Skeletal muscle cell (primary cell): ENCODE measurements at places on chromosomes 3 and 15.

- DNase-seq, result no peak
Observed at GRCh38 chr3:177348974-177349373, 151.7 kb upstream of the TBL1XR1 start.

GRCh38 chr3:27110020-27110419 is 259.2 kb downstream of the NEK10 start:
- no peak for DNase-seq

DNA sequence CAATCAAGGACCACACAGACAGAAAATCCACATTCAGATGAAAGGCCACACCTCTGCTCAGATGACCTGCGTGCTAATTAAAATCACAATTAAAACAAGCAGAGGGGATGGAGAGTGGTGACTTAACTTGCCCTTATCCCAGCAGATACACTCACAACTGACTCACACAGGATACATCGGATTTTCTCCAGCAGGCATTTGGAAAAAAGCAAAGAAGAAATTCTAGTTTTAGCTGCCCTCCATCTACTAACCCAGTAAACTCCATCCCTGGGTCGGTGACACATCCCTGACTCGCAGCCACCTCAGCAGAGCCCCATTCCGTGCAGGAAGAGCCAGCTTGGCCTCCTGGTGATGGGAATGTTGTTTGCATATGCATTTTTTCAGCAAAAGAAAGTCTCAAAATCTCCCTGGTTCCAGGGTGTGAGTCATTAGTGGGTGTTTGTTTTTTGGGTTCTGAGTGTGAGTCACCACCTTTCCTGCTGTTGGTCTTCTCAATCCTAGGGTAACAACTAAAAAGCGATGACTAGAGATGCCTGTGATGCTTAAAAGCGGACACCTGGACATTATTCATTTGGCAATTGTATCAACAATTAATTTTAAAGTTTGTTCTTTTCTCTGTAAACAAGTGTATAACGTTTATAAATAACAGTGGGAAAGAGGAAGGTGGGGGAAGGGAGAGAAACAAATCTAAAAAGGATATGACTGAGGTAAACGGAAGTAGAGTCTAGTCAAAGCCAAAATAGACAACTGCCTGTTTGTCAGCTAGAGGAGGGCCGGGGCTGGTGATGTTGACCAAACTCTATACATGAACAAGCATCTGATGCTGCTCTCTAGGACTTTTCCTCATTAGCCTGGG is 49.8 kb upstream of the SLC4A7 start:
- peak; percentile 96 for DNase-seq

DNA sequence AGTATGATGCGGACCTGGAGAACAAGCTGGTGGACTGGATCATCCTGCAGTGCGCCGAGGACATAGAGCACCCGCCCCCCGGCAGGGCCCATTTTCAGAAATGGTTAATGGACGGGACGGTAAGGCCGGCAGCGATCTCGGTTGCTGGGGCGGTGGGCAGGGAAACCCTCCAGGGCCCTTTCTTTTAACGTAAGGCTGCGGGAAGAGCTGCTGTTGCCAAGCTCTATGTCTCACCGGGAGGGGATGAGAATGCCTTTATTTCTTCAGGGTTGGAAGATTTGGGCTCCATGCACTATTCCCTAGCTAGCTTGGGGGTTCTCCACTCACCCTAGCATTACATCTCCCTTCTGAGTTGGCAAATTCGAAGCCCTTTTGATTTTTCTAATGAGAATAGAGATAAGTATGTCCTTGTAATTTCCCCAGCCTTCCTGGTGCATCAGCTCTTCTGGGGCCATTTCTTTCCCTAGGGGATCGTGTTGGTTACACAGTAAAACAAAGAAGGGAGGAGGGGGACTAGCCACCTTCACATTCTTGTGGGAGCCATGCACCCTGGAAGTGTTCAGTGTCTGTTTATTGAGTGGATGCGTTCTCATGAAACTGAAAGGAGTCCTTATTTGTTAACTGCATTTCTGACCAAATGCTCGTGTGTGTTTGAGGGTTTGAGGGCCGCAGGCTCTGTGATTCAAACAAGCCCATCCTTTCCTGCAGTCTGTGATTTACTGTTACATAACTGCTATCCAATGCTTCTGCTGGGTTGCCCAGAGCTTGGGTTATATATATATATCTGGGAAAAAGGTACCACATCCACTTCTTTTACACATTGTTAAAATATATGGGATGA is 982 bp downstream of the TAGLN3 start:
- no peak for DNase-seq

GRCh38 chr3:23079976-23080375 is 123.2 kb upstream of the UBE2E2 start:
- no peak for DNase-seq

DNA sequence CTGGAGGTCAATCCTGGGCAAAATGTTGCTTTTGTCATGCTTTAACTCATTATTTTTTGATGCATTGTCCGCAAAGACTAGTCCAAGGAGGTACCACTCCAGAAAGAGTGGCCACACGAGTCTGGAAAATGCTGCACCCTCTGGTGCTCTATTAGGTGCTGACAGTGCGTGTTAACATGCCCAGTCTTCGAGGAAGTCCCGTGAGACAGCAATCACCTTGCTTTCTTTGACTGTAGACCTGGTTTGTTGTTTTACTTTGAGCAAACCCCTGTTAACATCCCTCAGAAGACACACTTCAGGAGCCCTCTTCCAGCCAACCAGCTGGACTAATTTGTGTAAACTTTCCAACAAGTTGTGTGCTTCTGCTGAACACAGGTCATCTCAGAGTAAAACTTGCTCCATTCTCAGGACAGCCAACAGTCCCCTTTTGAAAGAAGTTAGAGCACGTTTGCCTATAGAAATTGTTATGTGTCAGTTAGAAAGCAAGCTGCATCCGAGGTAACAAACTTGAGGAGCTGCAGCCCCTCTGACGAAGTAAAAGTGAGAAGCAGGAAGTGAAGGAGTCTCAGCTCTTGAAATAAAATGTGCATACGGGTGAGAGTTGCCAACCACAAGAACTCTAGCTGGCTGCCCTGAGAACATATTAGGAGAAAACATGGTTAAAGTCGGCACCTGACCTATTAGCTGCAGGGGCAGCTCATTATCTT is 205.0 kb downstream of the LPP start:
- no peak for DNase-seq

- DNase-seq, result peak; percentile 84
Observed at GRCh38 chr3:36648241-36649034, 115.9 kb downstream of the DCLK3 start.

GRCh38 chr3:353191-353739 is 156.7 kb downstream of the CHL1 start:
- no peak for DNase-seq

GRCh38 chr3:107769882-107770281 is 247.1 kb downstream of the BBX start:
- DNase-seq, result no peak

GRCh38 chr3:15528854-15529537 is 7.5 kb upstream of the COLQ start:
- no peak for DNase-seq

DNA sequence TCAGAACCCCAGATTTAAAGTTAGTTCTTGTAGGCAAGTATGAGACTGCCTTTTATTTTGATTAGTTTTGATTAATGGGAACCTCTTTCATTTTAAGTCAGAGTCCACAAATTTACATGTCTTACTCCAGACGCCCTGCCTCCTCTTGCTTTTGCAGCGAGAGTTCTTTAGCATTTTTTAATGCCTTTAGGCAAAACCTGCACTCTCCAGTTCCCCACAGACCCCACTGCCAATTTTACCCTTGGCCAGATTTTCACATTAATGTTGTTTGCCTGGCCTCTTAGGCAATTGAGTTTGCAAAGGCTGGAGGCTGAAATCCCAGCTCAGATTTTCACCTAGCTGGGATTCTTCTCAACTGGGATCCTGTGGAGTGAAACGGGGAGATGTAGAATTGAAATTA is 85.8 kb downstream of the GAP43 start:
- no peak for DNase-seq

DNA sequence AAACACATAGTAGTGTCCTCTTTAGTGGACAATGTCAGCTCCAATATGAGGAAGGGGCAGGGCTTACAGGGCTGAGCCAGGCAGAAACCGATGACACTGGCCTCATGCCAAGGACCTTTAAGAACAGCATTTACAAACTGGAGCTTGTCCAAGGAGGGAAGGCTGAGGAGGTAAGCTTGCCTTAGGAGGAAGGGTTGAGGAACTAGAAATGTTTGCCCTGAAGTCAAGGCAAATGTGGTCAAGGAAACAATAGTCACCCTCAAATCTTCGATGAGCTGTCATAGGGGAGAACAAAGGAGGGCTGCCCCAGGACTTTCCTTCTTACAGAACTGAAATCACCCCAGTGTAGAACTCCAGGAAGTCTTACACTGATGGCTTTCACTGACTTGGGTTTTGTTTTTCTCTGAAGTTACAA is 136.4 kb downstream of the LIPC start:
- DNase-seq, result no peak

GRCh38 chr3:121477589-121477988 is 68.2 kb downstream of the POLQ start:
- peak; percentile 78 for DNase-seq

GRCh38 chr3:10533737-10534023 is 28.3 kb upstream of the ATP2B2 start:
- no peak for DNase-seq

DNA sequence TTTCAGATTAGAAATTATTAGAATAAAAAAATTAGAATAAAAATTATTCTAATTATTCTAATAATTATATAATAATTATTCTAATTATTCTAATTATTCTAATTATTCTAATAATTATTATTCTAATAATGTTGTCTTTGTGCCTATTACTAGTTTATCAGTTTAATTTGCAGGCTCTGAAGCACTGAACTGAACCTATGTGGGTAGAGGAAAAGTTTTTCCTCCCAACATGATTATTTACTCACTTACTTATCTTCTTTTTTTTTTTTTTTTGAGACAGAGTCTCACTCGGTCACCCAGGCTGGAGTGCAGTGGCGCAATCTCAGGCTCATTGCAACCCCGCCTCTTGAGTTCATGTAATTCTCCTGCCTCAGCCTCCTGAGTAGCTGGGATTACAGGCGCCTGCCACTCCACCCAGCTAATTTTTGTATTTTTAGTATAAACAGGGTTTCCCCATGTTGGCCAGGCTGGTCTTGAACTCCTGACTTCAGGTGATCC is 39.7 kb upstream of the C15orf39 start:
- DNase-seq, result no peak

GRCh38 chr15:77354063-77354462 is 65.8 kb downstream of the PEAK1 start:
- DNase-seq, result no peak

GRCh38 chr3:68787106-68787626 is 145.2 kb downstream of the TAFA4 start:
- DNase-seq, result no peak

GRCh38 chr3:63199606-63200005 is 78.5 kb upstream of the SYNPR start:
- DNase-seq, result no peak

DNA sequence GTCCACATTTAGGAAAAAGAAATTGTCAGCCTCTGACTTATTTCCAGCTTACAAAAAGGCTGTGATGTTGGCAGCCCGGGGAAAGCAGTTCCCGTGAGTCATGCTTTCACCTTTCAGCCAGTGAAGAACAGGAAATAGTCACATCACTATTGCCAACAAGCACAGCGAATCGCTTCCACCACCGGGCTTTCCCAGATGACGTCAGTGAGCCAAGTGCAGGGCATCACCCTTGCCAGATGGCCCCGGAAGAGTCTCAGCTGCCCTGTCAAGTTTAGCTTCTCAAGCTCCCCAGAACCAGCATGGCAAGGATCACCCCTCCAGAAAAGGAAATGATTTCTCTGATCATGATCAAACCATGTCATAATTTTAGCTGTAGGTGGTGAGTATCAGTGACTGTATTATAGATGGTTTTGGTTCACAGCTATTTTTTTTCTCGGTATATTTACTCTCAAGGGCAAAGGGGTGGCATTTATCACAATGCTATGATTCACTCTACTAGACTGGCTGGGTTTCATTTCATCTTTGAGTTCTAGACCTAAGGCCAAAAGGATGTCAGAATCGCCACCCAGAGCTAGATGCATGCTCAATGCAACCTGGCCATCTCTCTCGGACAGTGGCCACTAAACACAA is 32.9 kb downstream of the B3GNT5 start:
- peak; percentile 99 for DNase-seq

- no peak for DNase-seq
Observed at GRCh38 chr3:174002543-174002942, 605.0 kb downstream of the NLGN1 start.

DNA sequence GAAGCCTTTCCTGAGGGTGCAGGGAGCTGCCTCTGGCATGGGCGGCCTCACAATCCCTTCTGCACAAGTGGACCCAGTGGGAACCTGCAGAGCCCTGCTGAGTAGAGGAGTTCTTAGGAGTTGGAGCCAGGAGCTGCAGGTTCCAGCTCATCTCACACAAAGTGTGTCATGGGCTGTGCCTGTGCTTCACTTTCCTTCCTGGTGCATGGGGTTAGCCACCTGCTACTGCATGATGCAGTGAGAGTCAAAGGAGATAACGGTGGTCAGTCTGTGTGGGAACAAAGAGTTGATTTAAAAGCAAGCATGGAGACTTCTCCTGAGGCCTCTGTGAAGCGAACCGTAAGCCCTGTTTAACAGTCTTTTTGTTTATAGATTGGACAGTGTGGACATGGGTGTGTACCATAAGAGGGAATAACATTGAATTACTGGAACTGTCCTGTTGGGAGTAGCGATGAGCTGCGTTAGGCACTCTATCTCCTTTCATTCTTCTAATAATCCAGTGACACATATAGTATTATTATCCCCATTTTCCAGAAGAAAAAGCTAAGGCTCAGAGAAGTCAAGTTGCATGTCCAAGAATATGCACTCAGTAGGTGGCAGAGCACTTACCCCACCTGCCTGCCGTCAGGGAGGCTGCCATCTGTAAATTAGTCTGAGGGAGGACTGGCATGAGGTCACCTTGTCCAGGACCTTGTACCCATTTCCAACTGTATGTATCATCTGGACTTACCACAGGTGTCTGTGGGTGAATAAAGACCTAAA is 68.7 kb upstream of the PRR23C start:
- no peak for DNase-seq

GRCh38 chr15:69424001-69424400 is 9.9 kb downstream of the KIF23 start:
- no peak for DNase-seq

DNA sequence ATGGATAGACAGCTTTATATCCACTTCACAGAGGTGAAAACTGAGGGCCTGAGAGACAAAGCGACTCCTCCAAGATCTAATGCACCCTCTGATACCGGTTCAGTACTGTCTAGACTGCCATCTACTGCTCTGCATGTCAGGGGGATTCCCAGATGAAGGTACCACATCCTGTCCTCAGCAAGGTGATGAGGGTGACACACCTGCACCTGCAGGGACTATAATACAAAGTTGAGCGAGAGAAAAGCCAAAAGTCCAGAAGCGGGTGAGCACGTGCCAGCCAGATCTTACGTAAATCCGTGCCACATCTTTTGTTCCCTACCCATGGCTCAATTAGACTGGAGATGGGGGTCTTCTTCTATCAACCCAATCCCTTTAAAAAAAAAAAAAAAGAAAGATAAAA is 32.4 kb upstream of the HES1 start:
- no peak for DNase-seq
